Retina (tissue), 1 donor: ENCODE measurements at places on chromosomes 3 and 15.

DNA sequence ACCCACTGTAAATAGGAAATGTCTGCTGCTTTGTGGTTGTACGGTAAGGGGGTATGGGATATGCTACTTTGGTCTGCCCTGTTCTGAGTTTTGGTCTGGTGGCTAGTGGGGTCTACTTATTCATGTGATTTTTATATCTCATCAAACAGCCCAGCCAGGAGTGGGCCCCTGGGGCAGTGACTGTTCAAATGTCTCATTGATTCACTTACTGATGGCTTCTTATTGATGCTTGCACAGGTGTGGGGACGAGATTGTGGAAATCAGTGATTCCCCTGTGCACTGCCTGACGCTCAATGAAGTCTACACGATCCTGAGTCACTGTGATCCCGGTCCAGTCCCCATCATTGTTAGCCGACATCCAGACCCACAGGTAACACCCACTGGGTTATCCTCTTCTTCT is 38.5 kb downstream of the STARD5 start:
- no peak for DNase-seq

- no peak for DNase-seq
These were observed 20.6 kb upstream of the KBTBD12 start for GRCh38 chr3:127894481-127894880.

DNA sequence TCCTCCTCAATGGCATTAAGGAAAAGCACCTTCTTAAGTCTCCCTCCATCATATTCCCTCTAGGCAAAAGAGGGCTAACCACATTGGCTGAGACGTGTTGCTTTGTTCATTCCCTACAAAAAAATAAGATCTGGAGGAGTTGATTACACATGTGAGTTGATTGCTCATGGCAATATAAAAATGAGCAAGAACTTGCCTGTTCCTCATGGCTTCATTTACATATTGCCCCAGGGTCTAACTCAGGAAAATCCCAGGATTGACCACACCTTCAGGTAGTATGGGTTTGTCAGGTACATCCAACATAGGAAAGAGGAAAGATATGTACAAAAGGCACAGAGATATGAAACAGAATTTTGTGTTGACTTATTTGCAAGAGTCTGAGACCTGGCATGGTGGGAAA is 35.5 kb downstream of the NFKBIZ start:
- DNase-seq: no peak

- DNase-seq: no peak
These were observed 534.5 kb upstream of the KCNMB2 start for GRCh38 chr3:178001670-178002101.

DNA sequence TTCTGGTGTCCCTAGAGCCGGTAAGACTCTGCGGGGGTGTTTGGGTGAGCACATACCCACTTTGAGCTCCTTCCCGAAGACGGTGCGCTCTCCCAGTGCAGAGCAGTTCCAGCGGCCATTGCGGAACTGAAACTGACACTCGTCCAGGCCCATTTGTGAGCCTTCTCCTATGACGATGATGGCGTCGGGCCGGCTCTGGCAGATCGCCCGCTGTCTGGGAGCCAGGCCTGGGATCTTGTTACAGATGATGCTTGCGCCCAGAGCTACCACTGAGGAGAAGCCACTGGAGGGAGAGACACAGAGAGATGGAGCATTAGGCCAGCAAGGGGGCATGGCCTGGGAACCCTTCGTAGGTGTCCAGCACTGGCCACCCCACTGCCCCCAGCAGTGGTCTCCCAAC is 5.0 kb downstream of the WNT7A start:
- no peak for DNase-seq

DNA sequence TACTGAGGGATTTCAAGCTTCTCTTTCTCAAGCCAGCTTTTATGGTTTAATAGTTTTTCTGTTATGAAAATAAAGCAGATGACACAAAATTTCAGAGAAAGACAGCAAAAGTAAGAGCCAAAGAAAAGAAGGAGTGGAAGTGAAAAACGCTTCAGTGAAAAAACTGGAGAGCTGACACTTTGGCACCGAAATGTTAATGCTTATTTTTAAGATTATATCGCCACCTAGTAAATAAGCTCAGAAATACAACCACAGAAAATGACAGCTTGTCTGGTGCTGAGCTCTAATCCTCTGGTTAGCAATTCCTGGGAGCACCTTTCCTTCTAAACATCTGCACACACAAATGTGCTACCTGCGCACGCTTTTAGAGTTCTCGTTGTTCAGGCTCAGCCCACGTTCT is 101.6 kb downstream of the ZPLD1 start:
- DNase-seq: peak; percentile 60

DNA sequence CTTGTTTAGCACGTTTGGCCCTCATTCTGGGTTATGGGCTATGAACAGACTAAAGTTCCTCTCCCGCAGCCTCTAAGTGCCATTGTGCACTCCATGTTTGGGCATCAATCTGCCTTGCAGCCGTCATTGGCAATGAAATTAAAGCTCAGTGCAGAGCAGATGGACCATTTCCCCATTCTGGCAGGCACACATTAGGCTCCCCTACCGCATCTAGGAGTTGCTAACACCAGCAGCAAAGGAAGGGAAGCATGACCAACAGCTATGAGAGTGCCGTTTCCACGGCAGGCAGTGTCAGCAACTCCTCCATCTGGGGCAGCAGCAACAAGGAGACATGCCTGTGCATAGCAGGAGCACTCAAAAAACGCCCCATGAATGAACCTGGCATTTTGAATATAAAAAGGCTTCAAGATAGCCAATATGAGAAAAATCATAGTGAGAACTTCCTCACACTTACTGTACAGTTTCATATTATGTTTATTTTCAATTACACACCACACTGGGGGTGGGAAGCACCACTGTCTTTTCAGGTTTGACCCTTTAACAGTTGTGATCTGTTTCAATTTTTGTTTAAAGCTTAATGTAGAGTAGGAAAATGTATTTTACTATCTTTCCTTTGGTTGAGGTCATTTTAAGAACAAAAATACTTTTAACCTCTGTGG is 218.7 kb downstream of the KCNMB2 start:
- no peak for DNase-seq

GRCh38 chr15:70494852-70495571 is 268.3 kb downstream of the UACA start:
- DNase-seq: no peak

- no peak for DNase-seq
These were observed 73.1 kb downstream of the VPS8 start for GRCh38 chr3:184885112-184885511.
